ENCODE measurements at places on chromosomes 11 and 22. TPM values are rescaled to one million over a fixed set of nuclear protein-coding genes. Genes with fewer than 3 reads are reported as not detected.

DNA sequence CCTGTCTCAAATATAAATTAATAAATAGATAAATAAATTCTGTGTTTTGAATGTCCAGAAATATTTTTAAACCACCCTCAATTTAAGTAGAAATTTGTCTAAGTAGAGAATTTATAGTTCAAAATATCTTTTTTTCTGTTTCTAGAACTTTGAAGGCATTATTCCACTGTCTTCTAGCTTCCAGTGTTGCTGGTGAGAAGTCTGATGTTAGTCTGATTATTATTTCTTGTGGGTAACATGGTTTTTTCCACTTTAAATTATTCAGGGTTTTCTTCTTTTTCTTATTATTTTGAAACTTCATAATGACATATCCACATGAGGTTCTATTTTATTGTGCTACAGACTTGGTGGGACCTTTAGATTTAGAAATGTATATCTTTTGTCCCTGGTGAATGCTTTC lies 46.4 kb upstream of the HEPHL1 start:
- no peak for DNase-seq

DNA sequence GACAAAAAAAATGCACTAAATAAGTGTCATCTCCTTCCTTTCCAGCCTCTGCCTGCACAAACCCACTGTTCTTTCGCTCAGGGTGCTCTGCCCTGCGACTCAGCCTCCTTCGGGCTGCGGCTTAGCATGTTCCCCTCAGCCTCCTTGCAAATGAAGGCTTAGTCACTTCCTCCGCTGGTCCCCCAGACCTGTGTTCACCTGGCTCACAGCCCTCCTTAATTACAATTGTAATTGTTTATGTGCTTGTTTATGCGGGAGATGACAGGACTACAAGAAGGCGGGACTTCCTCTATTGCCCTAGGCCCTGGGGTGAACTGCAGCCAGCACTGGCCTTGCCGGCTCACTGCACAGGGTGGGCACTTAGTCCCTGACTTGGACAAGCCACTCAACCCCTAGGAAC lies 303.6 kb downstream of the KIRREL3 start:
- no peak for DNase-seq

- DNase-seq, result no peak
Observed at GRCh38 chr22:46507451-46508425, 29.7 kb downstream of the CELSR1 start.

DNA sequence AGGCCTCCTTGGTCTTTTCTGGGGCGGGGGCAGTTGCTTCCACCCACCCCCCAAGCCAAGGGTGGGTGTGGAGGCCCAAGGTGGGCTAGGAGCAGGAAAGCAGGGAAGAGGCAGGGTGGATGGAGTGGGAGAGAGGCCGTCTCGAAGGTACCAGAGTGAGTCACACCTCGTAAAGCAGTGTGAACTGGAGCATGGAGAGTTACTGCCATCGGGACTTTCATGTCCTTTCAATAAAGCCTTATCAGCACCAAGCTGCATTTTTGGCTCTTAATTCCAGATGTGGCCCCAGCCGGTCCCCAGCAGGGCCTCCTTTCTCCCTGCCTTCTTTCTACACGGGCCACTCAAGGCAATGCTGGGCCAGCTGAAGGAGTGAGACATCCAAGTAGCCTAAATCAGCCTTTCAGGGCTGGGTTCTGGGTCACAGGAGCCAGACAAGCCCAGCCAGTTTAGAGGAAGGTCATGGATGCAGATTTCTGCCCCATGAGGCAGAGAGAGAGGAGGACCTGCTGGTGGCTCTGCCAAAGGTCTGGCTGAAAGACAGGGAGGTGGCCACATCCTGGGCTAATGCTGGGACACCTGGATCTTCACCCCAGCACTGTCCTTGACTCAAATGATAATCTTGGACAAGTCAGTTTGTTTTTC lies 59.0 kb upstream of the CD82 start:
- no peak for DNase-seq

GRCh38 chr11:6411594-6412031 lies 7.3 kb downstream of the APBB1 start:
- DNase-seq, result no peak

DNA sequence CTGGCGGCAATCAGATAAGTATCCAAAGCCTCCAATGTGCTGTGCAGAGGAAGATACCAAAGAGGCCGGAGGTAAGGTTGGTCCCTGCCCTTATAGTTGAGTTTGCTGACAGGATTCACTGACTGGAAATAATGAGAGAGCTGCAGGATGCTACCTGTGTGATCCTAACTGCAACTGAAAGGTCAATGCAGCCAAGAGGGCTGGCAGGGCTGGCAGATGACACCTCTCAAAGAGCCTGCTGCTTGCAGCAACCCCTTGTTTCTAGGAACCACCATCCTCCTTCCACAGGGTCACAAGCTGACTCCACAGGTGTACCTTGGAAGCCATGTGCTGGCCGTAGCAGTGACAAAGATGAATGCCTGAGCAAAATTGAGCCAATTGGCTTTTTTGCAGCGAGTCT lies 348.1 kb downstream of the DDX10 start:
- no peak for DNase-seq

GRCh38 chr11:83116015-83116641 lies 40.8 kb upstream of the PCF11 start:
- no peak for DNase-seq

DNA sequence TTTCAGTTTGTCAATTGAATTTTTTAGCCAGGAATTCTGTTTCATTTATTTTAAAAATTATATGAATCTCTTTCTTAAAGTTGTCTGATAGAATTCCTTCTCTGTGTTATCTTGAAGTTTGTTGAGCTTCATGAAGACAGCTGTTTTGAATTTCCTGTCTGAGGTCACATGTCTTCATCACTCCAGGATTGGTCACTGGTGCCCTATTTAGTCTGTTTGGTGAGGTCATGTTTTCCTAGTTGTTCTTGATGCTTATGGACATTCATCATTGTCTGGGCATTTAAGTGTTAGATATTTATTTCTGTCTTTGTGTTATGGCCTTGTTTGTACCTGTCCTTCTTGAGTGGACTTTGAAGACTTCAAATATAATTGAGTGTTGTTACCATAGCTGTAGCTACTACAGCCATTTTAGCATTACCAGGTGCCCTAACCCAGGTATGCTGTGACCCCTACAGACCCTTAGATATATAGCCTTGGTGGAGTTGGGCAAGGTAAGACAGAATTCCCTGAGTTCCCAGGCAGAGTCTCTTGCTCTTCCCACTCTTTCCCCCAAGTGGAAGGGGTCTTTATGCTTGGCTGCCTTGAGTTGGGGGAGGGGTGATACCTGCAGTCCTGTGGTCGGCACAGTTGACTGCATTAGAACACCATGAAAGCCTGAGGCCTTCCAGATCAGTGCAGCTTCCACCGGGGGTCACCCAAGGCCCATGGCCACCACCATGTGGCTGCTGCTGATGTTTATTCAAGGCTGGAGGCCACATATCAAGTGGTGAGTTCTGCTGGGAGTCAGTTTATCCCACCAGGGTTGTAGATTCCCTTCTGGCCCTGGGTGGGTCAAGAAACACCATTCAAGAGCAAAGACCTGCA lies 229.6 kb downstream of the DYNC2H1 start:
- DNase-seq, result no peak

DNA sequence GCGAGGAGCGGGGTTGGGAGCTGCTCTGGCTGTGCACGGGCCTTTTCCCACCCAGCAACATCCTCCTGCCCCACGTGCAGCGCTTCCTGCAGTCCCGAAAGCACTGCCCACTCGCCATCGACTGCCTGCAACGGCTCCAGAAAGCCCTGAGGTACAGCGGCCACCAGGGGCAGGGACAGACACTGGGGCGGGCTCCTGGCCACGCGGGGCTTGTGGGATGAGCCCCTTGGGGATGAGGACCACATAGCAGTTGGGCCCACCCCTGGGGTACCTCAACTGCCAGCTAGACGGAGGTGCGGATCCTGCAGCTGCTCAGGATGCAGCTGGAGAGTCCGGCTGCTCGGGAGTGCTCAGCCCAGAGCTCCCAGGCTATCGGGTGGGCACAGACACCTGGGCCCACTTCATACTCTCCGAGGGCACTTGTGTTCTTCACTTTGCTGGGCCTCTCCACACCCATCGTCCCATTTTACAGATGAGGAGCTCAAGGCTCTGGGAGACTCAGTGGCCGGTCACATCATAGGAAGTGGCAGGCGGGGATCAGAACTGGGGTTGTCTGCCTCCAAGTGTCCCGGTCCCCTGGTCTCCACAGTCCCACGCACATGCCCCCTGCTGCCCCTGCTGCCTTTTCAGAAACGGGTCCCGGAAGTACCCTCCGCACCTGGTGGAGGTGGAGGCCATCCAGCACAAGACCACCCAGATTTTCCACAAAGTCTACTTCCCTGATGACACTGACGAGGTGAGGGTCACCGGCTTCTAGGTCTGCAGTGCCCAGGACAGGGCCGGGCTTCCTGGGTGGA lies 77.6 kb downstream of the MYO7A start:
- no peak for DNase-seq

DNA sequence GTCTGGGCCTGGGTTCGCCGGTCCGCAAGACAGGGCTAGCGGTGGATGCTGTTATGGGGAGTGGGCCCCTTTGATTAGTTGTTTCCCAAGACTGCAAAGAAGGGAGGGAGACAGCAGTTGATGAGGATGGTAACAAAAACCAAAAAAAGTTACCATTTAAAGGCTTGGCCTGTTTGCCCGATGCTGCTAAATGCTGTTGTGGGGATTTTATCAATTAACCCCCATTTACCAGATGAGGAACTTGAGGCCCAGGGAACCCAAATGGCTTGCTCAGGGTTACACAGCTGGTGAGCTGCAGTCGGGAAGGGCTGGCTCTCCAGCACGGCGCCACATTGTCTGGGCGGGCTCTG lies 3.4 kb downstream of the TRPT1 start:
- DNase-seq, result no peak

DNA sequence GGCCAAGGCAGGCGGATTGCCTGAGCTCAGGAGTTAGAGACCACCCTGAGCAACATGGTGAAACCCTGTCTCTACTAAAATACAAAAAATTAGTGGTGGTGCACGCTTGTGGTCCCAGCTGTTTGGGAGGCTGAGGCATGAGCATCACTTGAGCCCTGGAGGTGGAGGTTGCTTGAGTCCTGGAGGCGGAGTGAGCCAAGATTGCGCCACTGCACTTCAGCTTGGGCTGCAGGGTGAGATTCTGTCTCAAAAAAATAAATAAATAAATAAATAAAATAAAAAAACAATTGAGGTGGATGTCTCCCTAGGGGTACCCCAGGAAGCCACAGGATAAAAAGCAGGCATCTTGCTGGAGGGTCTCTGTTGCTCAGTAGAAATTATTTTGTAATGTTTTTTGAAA lies 14.1 kb downstream of the PTPRJ start:
- DNase-seq, result no peak

GRCh38 chr22:36197065-36197440 lies 4.6 kb downstream of the APOL4 start:
- DNase-seq, result no peak

DNA sequence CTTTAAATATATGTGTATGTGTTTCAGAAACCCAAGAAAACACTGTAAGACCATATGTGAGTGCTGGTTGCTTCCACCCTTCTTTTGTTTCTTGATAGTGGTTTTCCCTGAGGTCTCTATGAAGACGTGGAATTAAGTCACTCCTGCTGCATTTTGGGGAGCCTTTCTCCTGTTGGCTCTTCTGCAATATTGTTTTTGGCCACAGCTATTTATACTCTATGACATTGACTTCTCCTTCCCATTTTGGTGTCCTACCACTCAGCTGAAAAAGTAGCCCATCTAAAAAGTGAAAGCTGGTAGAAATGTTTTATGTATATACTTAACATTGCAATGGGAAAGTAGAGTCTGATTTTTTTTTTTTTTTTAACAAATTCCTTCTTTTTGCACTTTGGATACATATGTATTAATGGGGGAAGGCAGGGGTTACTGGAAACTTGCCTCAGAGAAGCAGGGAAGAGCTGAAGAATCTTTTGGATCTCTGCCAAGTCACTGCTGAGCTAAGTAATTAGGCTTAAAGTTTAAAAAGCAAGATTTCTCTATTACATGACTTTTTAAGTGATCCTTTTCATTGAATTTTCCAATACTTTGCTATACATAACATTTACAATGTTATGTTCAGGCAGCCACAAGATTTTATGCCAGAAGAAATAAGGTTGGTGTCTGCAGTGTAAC lies 1.8 kb downstream of the TTC17 start:
- DNase-seq, result peak; percentile 3

DNA sequence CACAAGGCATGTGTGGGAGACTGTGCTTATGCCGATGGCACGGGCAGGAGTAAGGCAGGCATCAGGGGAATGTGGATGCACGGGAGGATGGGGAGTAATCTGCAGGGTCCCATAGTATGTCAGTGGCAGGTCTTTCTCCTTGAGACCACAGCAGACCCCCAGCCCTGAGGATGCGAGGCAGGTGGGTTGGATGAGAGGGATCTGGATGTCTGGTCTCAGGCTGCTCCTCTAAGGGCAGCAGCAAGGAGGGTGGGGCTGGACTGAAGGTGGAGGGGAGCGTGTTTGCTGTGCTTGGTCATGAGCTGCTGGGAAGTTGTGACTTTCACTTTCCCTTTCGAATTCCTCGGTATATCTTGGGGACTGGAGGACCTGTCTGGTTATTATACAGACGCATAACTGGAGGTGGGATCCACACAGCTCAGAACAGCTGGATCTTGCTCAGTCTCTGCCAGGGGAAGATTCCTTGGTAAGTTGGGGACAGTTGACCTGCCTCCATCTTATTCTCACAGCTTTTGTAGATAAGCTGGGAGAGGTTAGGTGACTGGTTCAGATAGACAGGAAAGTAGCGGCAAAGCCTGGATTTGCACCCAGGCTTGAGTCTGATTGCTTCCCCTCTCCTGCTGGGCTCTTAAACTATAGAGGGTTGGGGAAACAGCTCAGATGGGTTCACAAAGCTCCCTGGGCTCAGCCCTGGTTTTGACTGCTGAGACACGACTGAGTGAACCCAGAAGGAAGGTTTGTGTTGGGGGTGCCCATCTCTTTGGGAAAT lies at the start of gene APOL1:
APOL1 (plus strand) TSS at position 380 of the 769 bp plus-strand sequence. CDS start 1,823 bp downstream, outside the sequence.
- DNase-seq, result no peak

- no peak for DNase-seq
Observed at GRCh38 chr11:79390923-79391322, 49.9 kb downstream of the TENM4 start.

DNA sequence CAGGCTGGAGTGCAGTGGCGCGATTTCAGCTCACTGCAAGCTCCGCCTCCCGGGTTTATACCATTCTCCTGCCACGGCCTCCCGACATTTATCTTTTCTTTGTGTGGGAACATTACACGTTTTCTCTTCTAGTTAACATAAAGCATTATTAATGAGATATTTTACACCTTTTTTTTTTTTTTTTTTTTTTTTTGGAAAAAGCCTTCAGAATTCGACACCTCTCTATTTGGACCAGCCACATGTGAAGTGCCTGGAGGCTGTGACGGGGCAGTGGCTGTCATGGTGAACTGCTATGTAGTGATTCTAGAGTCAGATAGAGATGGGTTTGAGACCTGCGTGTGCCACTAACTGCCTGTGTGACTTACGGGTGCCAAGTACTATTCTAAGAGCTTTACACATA lies 64.3 kb downstream of the SMIM38 start:
- no peak for DNase-seq

The P4HA3 gene
- polyA plus RNA-seq, result 0.93 TPM

The PCF11 gene
- 84.1 TPM for polyA plus RNA-seq

The CCDC157 gene
- 5.1 TPM for polyA plus RNA-seq

The OR6X1 gene
- not detected for polyA plus RNA-seq

The BARX2 gene
- 0.73 TPM for polyA plus RNA-seq

The SMC1B gene
- polyA plus RNA-seq, result 0.18 TPM

The MMP13 gene
- 0.13 TPM for polyA plus RNA-seq

The SCGB1C1 gene
- not detected for polyA plus RNA-seq

The C11orf86 gene
- polyA plus RNA-seq, result not detected

The OR4D6 gene
- not detected for polyA plus RNA-seq

The DEFB131B gene
- polyA plus RNA-seq, result 2.6 TPM

The RTN4R gene
- 18.0 TPM for polyA plus RNA-seq

The RIC8A gene
- polyA plus RNA-seq, result 68.7 TPM

The KCNK4 gene
- not detected for polyA plus RNA-seq

The OR52I2 gene
- not detected for polyA plus RNA-seq

The HORMAD2 gene
- not detected for polyA plus RNA-seq

The MS4A3 gene
- polyA plus RNA-seq, result 0.71 TPM

The ACR gene
- 0.76 TPM for polyA plus RNA-seq

All from left renal pelvis (tissue), 4 donors.